NCI-H2227 treated with DMSO at 0.1 percent for 48 hours (cell line): ENCODE measurements at places on chromosomes 1 and 21.

GRCh38 chr1:30664103-30664755 is 59.2 kb downstream of the MATN1 start:
- no peak for DNase-seq

DNA sequence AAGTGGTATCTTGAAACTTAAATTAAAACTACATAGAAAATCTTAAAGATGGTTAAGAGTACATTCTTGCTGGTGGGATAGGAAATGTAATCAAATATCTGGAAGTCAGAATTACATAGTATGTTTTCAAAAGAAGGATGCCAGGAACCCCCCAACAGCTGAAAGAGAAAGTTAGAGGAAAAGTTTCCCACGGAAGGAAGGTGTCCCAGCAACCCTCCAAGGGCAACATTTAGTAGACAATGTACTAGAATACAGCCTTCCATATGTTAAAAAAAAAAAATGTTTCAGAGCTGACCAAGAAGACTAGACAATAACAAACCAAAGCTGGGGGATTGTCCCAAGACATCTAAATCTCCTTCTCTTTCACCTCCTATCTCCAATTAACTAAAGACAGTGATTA is 2.2 kb downstream of the DEDD start:
- no peak for DNase-seq

DNA sequence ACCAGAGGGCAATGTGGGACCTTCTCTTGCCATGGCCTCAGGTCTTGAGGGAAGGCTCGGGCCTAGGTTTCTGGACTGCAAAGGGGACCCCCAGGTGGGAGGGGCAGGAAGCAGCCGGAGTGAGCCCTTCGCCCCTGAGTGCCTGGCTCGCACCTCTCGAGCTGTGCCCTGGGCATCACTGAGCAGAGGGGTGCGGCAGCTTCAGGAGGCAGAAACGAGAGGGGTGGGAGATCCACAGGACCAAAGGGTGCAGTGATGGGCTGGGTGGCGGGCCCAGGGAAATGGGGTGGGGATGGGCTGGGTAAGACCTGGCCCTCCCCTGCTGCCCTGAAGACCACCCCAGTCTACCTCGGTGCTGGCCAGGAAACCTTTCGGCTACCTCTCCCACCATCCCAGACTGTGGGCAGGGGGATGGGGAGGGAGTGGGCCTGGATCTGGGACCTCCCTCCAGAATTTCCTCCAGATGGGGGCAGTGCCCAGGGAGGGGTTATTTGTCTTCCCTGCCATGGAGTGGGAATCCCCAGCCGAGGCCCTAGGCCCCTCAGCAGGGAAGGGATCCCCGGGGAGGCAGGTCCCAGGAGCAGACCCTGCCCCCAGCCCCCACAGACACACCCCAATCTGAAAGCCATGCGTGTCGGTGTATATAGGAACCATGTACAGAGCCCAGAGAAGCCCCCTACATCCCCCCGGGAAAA is 21.3 kb downstream of the A3GALT2 start:
- no peak for DNase-seq

DNA sequence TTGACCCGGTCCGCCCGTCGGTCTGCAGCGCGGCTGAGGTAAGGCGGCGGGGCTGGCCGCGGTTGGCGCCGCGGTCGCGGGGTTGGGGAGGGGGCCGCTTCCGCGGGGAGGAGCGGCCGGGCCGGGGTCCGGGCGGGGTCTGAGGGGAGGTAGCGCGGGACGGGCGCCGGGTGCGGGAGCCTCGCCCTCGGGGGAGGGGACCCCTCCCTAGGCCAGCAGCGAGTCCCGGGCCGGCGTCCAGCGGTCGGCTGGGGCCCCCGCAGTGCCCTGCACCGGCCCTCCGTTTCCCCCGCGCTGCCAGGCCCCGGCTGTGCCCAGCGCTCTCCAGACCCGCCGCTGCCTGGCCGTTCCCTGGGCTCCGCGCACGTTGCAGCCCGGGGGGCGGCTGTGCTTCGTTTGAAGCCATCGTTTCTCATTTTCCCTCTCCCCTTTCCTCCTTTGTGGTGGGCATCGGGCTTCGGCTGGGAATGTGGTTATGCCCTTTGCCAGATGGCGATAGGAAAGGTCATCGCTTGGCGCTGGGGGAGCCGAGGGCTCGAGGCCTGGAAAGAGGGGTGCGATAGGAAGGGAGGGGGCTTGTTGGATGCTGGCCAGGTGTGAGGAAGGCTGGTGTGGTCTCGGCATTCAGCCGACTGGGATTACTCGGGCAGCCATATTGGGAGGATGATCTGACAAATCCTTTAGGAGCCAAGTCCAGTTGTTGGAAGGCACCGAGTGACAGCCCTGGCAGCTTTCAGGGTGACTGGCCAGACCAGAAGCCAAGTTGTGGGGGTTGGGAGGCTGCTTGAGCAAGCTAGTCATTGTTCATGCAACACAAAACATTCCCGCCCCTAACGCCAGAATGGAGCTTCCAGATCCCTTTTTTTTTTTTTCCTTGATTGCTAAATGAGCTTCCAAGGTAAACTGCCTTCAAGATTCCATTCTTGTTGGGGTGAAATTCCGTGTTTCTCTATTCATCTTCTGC is 753 bp downstream of the KIF1B start:
- DNase-seq: peak; percentile 43

GRCh38 chr1:5164158-5164557 is 509.7 kb downstream of the AJAP1 start:
- DNase-seq: no peak

DNA sequence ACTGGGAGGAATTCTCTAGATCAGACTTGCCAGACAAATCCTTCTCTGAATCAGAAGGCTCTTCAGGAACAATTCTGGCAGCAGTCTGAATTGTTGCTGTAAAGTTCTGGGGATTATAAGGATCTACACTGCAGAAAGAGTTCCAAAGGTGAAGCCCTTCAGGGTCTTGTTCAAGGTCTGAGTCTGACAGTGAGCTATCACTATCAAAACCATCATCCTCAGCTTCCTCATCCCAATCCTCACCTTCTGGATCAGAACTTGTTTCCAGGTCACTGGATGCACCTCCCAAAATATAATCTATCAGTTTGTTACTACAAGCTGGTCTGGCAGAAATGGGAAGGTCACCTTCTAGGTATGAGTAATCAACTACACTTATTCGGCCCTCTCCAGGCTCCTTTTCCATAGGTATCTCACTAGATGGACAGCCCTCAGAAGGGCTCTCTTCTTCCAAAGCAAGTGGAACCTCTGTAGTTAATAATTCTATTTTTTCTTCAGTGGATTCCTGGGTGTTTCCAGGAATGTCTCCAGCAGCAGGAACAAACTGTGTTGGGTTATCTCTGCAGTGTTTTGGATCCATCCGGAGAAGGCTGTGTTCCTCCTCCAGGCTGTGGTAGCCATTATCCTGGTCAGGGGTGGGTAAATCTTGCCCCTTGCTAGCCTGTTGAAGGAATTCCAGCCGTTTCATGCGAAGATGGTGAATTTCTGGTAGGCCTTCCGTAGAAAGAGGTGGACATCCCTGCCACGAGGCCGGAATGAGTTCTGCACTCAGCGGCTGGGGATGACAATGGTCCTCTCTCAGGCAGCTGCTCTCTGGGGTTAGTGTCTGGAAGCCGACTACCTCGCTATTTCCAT is 1.6 kb downstream of the PPP1R15B start:
- DNase-seq: no peak

DNA sequence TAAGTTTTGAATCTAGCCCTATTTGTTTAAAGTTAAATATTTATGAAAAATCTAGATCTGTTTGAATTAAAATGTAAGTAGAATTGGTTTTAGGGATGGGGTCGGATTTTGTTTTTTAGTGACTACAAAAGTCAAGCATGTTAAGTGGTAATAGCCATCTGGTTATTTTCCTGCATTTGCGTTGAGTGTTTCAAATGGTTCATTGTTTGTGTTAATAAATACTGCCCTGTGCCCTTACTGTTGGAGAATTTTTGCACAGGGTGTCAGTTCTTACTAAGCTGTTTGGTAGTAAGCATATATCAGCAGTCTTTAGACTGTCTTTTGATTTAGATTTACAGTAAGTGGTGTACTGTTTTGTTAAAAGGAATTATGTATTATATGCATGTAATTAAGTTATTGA is 46.1 kb upstream of the TARS2 start:
- no peak for DNase-seq

DNA sequence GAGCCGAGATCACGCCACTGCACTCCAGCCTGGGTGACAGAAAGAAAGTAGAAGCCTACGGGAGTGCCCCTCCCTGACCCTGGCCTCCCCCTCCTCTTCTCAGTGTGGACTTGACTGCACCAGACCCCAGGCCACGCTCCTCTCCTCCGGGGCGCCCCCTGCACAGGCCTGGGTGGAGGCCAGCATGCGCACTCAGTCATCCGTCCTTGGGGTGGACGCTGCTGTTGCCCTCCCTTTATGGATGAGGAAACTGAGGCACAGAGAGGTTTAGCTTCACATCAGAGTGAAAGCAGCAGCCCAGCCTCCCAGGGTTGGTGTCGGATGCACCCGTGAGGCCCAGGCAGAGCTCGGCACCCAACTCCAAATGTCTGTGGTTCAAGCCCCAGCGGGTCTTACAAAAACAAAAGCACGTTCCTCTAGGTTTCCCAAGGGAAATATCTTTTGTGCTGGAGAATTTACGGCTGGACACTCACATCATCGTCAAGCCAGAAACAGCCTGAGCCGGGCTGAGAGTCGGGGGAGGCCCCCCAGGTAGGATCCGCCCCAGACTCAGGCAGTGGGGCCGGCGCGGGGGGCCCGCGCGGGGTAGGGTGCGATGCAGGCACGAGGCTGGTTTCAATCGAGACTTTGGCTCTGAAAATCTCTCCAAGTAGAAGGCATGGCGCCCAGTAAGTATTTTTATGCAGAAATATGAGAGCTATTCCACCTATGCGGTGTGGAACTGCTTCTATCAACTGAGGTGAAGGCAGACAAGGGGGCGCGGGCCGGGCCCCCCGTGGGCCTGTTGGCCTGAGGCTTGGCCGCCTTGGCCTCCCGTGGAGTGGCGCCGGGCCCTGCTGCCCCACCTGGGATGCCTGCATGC is 36.6 kb downstream of the MORN1 start:
- no peak for DNase-seq

DNA sequence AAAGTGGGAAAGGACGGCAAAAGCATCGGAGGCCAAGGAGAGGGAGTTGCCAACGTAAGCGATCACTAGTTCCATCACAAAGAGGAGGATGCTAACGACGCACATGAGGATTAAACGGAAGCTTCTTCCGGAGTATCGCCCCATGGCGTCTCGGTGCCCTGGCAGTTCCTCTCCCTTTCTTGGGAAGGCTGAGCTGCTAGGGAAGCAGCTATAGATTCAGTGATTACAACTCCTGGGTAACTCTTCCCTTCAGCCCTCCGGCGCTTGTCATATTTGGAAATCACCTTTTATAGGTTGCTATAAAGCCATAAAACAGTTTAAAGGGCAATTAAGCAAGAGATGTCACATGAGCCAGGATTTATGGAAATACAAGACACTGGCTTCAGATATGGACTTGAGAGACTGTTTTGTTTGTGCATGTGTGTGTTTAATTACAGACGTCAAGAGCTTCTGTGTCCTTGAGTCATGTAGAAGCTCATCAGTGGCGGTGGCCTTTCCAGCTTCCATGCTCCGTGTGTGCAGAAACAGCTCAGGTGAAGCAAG is 30.6 kb upstream of the SLC30A10 start:
- DNase-seq: no peak

DNA sequence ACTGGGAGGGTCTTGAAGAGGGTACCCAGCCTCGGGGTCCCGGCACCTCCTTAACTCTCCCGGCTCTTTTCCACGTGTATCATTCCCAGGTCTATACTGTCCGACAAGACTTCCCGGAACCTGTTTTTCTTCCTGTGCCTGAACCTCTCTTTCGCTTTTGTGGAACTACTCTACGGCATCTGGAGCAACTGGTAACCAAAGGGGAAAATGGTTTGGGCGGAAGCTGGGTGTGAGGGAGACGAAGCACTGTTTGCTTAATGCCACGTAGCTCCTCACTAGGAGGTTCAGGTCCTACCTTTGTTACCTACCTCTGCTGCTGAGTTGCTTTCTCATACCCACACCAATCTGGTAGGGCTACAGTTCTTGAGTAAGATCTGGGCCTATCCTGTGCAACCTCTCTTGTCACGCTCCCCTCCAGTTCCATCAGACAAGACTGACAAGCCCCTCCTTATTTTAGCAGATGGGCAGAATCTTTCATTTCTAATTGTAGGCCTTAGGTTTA is 642 bp downstream of the SLC30A7 start:
- DNase-seq: peak; percentile 40

GRCh38 chr1:160062230-160062532 is 7.8 kb downstream of the KCNJ10 start:
- no peak for DNase-seq

- DNase-seq: no peak
Measured at GRCh38 chr1:24652382-24652781, 9.3 kb downstream of the SRRM1 start.

GRCh38 chr1:8389958-8390535 is 72.1 kb downstream of the SLC45A1 start:
- DNase-seq: no peak

DNA sequence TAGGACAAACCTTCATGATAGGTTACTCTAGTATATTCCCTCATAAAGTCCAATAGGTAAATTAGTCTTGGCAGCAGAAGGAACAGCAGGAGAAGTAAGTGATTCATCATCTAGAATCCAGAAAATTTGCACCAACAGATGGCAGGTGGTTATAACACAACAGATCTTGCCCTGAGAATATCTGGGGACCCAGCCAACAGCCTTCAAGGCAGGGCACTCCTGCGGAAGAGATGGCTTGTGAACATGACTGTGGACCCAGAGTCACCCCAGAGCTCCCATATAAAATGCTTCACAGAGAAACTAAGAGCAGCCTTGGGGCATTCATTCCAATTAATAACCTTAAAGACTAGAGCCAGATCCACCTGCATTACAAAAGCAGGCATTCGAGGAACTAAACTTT is 7.9 kb upstream of the PLA2G2C start:
- no peak for DNase-seq

GRCh38 chr1:53334312-53334711 is 6.4 kb upstream of the LRP8 start:
- no peak for DNase-seq

DNA sequence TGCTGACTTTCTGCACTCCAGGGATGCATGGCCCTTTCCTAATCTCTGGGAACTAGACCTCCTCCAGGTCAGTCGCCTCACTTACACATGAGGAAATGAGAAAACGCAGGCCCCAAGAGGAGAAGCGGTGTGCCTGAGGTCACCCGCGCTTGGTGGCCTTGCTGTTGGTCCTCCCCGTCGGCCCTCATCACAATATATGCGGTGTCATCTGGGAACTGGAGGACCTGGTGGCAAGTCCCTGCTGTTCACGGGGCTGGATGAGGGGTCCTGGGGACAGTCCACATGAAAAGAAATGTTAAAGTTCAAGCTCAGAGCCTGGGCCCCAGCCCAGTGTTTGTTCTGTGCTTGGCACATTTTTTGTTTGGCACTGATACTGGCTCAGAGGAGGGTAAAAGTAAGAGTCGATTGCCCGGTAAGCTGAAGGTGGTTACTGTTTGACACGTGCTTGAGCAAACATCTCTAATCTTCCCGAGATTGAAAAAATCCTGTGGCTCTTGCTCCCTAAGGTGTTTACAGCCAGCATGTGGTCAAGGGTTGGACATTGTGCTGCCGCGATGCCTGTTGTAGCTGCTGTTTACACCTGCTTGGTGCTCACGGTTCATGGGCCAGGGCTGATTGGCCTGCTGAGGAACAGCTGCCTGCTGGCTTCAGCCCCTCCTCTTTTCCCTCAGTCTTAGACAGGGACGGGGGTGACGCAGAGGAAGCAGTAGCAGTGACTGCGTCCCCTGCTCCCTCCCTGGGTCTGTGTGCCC is 5.2 kb downstream of the COQ8A start:
- DNase-seq: peak; percentile 37

GRCh38 chr21:44445145-44445812 is 10.0 kb upstream of the LRRC3 start:
- no peak for DNase-seq
